ENCODE measurements at places on chromosomes 11 and 22. TPM values are rescaled to one million over a fixed set of nuclear protein-coding genes. Genes with fewer than 3 reads are reported as not detected.

The MMP27 gene
- total RNA-seq: not detected

- DNase-seq: no peak
These were observed 41.0 kb downstream of the TMPRSS5 start for GRCh38 chr11:113664981-113665710.

- no peak for DNase-seq
These were observed 21.5 kb downstream of the CYTH4 start for GRCh38 chr22:37303821-37304274.

GRCh38 chr11:76667856-76668255, 2.7 kb downstream of the LRRC32 start:
- DNase-seq: peak; percentile 33

- no peak for DNase-seq
These were observed 98.1 kb upstream of the KIRREL3 start for GRCh38 chr11:127098684-127099083.

DNA sequence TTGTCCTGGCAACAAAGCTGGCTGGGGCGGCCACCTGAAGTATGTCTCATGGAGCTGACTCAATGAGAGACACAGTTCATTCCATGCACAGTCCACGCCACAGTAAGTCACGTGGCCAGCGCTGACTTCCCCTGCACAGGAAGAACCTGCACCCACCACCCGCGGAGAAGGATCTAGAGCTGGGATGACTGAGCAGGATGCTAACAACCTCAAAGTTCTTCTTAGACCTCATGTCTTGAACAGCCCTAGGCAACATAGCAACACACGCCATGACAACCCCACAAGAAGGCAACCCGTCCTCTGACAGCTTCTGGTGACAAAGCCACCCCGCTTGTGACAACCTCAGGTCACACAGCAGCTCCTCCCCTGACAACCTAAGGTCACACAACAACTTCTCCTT, 76.9 kb upstream of the B3GAT1 start:
- DNase-seq: no peak

The H19 gene
- total RNA-seq: 67.6 TPM

DNA sequence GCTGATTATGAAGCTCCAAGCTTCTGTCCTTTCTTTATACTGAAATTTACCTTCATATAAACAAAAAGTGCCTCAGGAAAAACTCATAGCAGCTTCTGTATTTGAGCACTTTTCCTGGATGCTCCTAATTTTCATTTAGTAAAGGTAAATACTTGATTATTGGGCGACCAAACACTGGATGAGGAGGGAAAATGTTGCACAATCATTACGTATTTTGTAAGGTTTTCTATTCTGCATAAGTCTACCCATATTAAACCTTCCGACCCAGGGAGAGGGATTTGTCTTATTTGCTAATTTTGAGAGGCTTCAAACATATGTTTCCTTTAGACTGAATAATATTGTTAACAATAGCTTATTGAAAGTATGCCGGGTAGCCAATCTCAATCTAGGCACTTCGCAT, 4.3 kb upstream of the SLC6A5 start:
- DNase-seq: no peak

The GAB2 gene
- 18.3 TPM for total RNA-seq

The MUC5B gene
- total RNA-seq: not detected

DNA sequence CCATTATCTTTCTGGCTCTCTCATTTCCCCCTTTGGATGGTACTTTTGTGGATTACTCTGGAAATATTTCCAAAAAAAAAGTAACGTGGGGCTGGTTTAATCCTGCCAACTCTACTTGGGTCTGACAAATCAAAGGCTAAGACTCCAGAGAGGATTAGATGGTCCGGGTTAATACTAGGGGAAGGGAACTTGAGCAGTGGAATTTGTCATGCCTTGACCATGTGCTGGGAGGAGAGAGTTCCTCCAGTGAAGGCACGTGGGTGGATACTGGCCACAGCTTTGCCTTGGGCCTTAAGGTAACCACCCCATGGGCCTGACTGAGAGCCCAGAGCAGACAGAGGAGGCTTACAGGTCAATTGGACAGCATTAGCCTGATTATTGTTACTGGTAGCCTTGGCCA, 120.3 kb downstream of the NAV2 start:
- no peak for DNase-seq

DNA sequence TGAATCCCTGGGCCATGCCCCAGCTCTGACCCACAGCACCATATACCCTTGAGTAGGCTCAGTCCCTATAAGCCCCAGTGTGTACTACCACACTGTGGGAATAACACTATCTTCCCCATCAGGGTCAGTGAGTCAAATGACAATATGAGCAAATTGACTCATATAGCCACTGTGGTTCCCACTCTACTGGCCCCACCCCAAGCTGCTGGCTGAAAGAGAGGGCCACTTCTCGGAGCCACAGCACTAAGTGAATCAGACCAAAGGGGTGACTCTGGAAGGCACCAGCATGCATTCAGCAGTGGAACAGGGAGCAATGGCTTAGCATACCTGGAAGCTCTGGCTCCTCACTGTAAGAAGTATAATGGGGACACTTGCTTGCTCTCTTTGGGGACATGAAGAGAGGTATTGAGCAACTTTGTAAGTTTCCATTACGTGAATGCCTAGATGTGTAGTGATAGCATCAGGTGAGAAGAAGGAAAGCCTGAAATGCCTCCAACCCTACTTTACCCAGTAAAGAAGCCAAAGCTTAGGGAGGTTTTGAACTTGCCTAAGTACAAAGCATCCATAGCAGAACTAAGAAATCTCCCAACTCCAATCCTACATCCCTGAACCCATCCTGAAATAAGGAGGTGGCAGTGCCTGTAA, 13.5 kb downstream of the CD59 start:
- DNase-seq: no peak

The MYH9 gene
- 185 TPM for total RNA-seq

- DNase-seq: peak; percentile 75
These were observed 943 bp downstream of the DUSP8 start for GRCh38 chr11:1570896-1571759.

DNA sequence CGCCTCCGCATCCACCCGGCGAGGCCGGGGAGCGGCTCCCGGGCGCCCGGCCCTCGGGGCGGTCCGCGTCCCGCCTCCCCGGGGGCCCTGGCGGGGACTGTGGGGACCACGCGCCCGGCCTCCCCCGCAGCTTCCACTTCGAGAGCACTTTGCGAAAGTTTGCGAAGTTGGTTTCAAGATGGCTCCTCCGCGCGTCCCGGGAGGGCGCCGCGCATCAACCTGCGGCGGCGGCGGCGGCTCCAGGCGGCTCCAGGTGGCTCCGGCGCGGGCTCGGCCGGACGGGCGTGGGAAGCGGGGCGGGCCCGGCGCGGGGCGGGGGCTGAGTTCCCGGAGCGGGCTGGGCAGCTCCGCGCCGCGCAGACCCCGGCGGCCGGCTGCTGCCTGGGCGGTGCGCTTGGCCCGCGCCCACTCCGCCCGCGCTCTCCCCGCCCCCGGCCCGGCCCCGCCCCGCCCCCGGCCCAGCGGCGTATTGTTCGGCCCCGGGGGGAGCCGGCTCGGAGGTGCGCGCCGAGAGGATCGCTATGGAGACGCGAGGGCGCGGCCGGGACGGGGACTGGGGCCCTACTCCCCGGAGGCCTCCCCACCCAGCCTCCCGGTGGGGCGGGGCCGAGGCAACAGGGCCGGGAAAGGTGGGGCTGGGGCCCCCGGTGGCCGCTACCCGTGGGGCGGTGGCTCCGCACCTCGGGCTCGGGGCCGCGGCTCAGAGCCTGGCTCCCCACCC, at the start of gene CELSR1:
TSS of gene CELSR1 (minus strand) at position 396 of the 721 bp plus-strand sequence. CDS start 450 bp downstream, outside the sequence.
- DNase-seq: no peak

DNA sequence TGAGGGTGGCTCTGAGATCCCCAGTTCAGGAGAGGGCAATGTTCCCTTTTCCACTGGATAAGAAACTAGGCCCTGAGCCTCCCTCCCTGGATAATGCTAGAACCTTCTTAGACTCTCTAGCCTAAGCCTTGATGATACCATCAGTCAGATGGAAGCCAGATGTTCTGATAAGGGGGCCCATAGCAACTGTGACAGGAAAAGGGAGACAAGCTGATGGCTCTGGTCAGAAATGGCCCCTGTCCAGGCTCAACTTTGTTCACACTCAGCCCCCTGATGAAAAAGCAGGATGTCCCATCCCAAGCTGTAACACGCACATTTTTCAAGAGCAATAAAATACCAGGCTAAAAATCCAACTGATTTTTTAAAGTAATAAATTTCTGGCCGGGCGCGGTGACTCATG, 7.2 kb upstream of the OAF start:
- no peak for DNase-seq

GRCh38 chr11:67354075-67355022, 1.0 kb upstream of the POLD4 start:
- peak; percentile 81 for DNase-seq
